Hippocampal formation (tissue), 2 donors: ENCODE measurements at places on chromosomes 11 and 22.

GRCh38 chr22:37986371-37986770 is 2.0 kb upstream of the SOX10 start:
- no peak for DNase-seq

DNA sequence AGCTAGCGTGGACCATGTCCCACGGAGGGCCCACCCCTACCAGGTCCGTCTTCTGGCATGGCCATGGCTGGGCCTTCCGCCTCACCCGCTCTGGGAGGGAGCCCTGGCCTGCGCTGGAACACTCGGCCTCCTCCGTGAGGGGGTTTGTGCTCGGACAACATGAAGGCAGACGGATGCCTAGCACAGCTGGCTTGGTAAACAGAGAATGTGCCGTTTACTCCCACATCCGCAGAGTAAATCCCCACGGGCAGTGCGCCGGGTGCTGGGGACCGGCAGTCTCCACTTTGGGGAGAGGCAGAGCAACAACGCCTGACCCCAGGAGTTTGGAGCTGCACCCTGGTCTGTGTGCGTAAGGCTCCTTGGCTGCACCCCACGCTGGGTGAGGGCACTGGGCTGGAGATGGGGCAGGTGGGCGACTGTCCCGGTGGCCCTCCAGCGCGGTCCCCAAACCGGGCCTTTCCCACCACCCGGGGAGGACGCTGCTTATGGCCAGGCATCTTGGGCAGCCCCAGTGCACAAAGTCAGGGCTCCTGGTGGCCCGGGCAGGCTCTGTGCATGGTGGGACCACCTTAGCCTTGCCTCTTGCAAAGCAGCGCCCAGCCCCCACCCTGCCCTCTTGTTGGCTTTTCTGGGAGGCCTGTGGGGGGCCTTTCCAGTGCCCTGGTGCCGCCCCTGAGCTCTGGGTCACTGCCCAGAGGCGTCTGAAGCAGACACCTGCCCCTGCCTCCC is 30.7 kb upstream of the MUC5AC start:
- DNase-seq = no peak

GRCh38 chr11:40029391-40029790 is 1430.1 kb downstream of the LRRC4C start:
- no peak for DNase-seq

DNA sequence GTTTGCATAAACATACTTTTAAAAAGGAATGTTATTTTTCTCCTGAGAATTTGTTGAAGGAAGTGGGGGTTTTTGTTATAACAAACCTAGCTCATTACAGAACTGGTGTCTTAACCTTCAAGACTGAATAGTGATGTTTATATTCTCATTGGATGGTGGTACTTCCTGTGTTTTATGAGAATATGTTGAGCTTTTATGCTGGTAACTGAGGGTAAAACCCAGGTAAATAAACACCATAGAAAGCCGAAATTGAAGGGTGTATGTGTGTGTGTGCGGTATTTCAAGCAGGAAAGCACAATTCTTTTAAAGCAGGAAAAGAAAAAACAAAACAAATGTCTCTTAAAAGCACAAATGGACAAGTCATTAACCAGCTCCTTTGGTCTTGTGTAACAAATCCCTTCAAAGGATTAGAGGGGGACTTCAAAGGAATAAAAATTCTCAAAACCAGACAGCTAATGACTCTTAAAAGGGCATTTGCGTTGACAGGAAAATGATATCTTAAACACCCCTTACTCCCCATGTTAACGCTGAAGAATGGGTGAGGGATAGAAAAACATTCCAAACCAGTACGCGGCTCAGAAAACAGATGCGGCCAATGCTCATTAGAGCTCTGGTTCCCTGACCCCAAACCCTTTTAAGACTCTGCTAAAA is 23.8 kb downstream of the LMO2 start:
- DNase-seq = no peak

DNA sequence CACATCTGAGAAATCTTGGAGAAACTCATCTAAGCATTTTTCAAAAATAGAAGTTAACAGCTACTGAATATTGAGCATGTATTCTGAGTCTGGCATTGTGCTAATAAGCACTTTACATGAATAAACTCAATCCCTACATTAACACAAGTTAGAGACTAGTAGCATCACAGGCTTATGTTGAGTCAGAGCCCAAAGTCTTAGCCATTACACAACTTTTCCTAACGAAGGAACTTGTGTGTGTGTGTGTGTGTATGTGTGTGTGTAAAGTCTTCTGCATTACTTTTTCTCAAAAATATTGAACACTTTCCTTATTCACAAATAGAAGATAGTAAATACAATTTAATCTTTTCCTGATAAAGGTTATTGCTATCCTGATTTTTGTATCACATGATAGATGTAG is 8.7 kb upstream of the CLPB start:
- DNase-seq = no peak

DNA sequence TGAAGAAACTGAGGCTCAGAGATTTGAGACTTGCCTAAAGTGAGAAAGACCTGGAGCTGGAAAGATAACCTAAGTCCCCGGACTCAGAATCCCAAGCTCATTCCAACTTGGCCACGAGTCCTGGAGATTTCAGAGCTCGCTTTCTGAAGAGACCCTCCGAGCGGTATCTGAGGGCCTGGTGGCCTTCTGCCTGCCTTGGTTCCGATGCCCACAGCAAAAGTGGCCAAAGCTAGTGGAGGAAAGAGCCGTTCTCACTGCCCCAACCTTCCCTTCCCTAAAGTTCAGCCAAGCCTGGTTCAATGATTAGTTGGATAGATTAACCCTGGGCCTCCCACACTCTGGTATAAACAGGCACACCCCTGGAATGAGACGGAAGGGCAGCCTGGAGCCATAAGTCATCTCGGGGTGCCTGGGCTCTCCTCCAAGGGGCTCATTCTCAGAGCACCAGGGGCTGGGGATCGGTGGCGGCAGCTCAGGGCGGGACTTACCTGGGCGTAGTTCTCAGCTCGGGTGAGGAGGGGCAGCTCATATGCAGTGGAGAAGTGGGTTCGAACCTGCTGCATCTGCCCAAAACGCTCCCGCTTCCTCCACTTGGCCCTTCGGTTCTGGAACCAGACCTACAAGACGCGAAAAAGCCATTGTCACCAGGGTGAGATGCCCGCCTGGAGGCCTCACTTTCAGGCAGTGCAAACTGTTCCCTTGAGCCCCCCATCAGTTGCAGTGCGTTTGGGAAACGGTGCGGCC is 42.8 kb downstream of the ALX4 start:
- DNase-seq = no peak

DNA sequence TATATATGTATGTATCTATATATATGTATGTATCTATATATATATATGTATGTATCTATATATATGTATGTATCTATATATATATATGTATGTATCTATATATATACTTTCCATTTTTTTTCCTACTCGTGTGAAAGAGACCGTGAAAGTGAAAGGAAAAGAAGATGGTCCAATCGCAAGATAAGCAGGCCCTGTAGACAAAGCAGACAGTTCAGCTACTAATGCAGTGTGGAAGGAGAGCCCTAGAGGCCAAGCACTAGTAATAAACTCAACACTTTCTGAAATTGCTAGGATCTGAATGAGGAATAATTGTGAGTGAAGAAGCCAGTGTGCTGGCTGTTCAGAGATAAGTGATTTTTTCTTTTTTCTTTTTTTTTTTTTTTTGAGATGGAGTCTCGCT is 47.2 kb downstream of the MCHR1 start:
- DNase-seq = no peak
